Pulmonary artery endothelial cell (primary cell): ENCODE measurements at places on chromosomes 2 and 18. TPM values are rescaled to one million over a fixed set of nuclear protein-coding genes. Genes with fewer than 3 reads are reported as not detected.

The COL4A3 gene
- total RNA-seq = 0.04 and 0.26 TPM in 2 replicates

The TWSG1 gene
- total RNA-seq = 103 and 116 TPM in 2 replicates

The TEX51 gene
- not detected in 2 replicates for total RNA-seq

The HOXD11 gene
- not detected in 2 replicates for total RNA-seq

The CYTIP gene
- 0.07 TPM in 1 of 2 replicates, not detected in the other for total RNA-seq

The HOXD10 gene
- total RNA-seq = not detected in 2 replicates

The MAP3K19 gene
- not detected in 2 replicates for total RNA-seq

The RAB6C gene
- not detected in 2 replicates for total RNA-seq

The SMIM21 gene
- total RNA-seq = not detected in 2 replicates

The GKN2 gene
- not detected in 2 replicates for total RNA-seq

The RNF144A gene
- total RNA-seq = 2.5 and 5.3 TPM in 2 replicates

The HAAO gene
- total RNA-seq = 0.18 and 0.20 TPM in 2 replicates

The RAB31 gene
- total RNA-seq = 30.8 and 32.7 TPM in 2 replicates

The EVA1A gene
- total RNA-seq = 110 and 149 TPM in 2 replicates

The MC4R gene
- not detected in 2 replicates for total RNA-seq

The HJURP gene
- 13.1 and 30.9 TPM in 2 replicates for total RNA-seq

The SFTPB gene
- not detected in 2 replicates for total RNA-seq

The FOXD4L1 gene
- total RNA-seq = 0.07 and 0.11 TPM in 2 replicates

The CPS1 gene
- total RNA-seq = 3.9 and 18.0 TPM in 2 replicates

The SERPINB3 gene
- not detected in 2 replicates for total RNA-seq

The TRIB2 gene
- total RNA-seq = 9.9 and 14.2 TPM in 2 replicates

The ACMSD gene
- total RNA-seq = not detected in 2 replicates

The IGFBP5 gene
- 0.20 and 0.49 TPM in 2 replicates for total RNA-seq

The ARHGAP15 gene
- not detected in 2 replicates for total RNA-seq

The TUBB8B gene
- not detected in 2 replicates for total RNA-seq

The PTPRN gene
- not detected in 2 replicates for total RNA-seq

The ICOS gene
- not detected in 2 replicates for total RNA-seq

The NPPC gene
- not detected in 2 replicates for total RNA-seq

The TCF4 gene
- total RNA-seq = 292 and 339 TPM in 2 replicates

The DNAH6 gene
- not detected in 2 replicates for total RNA-seq
